Mesothelial cell of epicardium (in vitro differentiated cells): ENCODE measurements at places on chromosomes 6 and 20.

DNA sequence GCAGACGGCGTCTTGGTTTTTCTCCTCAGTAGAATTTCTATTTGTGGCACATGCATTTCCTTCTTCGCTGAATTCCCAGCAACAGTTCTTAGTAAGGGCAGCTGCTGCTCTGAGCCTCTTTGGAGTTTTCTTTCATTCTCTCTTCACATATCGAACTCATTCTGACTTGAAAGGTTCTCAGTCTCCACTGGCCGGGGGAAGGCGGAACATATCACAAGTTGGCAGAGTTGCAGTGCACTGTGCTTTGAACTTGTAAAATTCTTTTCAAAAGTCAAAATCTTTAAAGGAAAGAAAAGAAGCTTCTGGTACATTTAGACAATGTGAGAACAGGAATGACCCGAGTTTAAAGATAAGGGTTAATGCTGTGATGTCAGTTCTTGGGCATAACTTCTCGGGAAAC is 286.1 kb upstream of the MAP3K7 start:
- H3K27ac ChIP-seq: peak overlapping the region; percentile 44
- DNase-seq: no peak
- peaks cover 40% of the 10 kb centered on the region for H3K4me1 ChIP-seq
- H3K27me3 ChIP-seq: peaks cover 36% of the 10 kb centered on the region
- no peaks in the 10 kb centered on the region for H3K36me3 ChIP-seq
- peak overlapping the region; percentile 21 for H3K4me3 ChIP-seq

DNA sequence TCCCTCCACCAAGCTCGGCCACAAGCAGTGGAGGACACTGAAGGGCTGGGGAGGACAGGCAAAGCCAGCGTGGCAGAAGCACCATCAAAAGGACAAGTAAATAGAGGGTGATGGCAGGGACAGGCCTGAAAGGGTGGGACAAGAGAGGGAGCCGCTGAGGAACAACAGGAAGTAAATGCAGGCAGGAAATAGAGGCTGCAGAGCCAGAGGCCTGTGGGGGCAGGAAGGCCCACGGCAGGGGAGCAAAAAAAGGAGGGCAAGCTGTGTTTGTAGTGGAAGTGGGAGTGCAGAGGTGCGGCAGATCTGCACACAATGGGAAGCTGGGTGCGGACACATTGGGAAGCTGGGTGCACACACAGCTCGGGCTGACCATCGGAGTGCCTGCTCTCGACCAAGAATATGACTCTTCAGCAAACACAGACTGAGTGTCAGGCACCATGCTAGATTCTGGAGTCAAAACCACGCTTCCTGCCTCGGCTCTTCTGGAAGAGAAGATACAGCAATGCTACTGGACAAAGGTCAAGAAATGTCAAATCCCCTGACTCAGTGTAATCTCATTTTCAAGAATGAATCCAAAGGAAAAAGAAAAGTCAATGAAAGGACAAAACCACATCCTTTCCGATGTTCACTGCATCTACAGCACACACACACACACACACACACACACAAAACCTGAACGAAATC is 40.4 kb upstream of the RAB22A start:
- H3K27me3 ChIP-seq: no peaks in the 10 kb centered on the region
- H3K4me1 ChIP-seq: peaks cover 12% of the 10 kb centered on the region
- no peak overlapping the region for H3K27ac ChIP-seq
- DNase-seq: no peak
- peaks cover 23% of the 10 kb centered on the region for H3K36me3 ChIP-seq
- no peak overlapping the region for H3K4me3 ChIP-seq

DNA sequence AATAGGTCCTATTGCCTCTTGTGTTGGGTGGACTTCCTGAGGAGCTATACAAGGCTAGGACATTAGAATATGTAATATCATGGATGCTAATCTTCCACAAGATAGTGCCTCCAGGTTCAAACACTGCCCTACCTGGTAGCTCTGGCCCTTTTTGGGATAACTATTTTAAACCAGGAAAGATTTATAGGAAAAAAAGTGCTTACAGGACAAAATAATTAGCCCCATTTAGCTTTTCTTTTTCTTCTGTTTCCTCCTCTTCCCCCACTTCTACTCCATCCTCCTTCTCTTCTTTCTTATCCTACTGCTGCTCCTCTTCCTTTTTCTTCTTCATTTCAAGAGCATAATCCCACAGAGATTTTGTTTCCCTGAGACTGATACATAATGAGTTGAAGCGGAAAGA is 967.4 kb downstream of the PHF3 start:
- no peak overlapping the region for H3K4me3 ChIP-seq
- peaks cover 3% of the 10 kb centered on the region for H3K27me3 ChIP-seq
- no peak for DNase-seq
- no peaks in the 10 kb centered on the region for H3K36me3 ChIP-seq

GRCh38 chr20:2822073-2822472 is 5.9 kb downstream of the TMEM239 start:
- peak overlapping the region; percentile 87 for H3K27ac ChIP-seq
- H3K4me3 ChIP-seq: peak overlapping the region; percentile 59
- DNase-seq: no peak
- H3K4me1 ChIP-seq: peaks cover 37% of the 10 kb centered on the region
- H3K27me3 ChIP-seq: peaks cover 3% of the 10 kb centered on the region

GRCh38 chr20:46810448-46811223 is 84.0 kb upstream of the EYA2 start:
- peaks cover 54% of the 10 kb centered on the region for H3K27me3 ChIP-seq
- DNase-seq: no peak
- H3K4me3 ChIP-seq: no peak overlapping the region
- no peak overlapping the region for H3K27ac ChIP-seq
- H3K4me1 ChIP-seq: peaks cover 25% of the 10 kb centered on the region
- H3K36me3 ChIP-seq: no peaks in the 10 kb centered on the region

GRCh38 chr20:23493172-23493772 is 2.4 kb downstream of the CST8 start:
- H3K27me3 ChIP-seq: no peaks in the 10 kb centered on the region
- no peak overlapping the region for H3K27ac ChIP-seq
- DNase-seq: no peak
- no peaks in the 10 kb centered on the region for H3K4me1 ChIP-seq

DNA sequence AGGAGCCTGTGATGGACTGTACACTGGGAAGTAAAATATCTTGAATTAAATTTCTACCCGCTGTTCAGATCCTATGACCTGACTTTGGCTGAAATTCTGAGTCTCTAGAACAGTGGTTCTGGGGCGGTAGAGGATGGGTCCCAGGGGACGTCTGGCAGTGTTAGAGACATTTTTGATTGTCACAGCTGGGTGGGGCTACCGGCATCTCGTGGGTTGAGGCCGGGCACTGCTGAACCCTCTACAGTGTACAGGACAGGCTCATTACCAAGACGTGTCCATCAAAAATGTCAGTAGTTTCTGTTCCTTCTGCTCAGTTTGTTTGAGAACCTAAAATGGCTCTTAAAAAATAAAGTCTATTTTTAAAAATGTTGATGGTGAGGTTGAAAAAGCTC is 11.5 kb upstream of the RPS6KA2 start:
- H3K27me3 ChIP-seq: peaks cover 20% of the 10 kb centered on the region
- no peaks in the 10 kb centered on the region for H3K36me3 ChIP-seq
- DNase-seq: no peak
- H3K27ac ChIP-seq: no peak overlapping the region

DNA sequence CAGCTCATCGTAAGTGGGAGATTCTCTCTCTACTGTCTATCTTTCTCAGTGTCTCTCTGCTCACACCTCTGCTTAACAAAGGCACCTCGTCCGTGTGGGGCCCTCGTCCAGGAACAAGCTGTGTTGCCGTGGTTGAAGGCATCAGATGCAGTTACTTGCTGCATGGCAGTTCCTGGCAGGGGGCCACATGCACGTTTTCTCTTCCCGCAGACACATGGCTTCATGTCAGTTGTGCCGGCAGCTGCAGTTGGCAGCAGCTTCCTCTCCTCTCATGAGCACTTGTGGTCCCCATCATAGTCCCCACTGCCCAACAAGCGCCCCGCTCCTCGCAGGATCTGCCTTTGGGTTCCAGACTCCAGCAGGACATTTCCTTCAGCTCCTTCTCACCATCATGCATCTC is 7.1 kb upstream of the AFDN start:
- no peaks in the 10 kb centered on the region for H3K27me3 ChIP-seq
- H3K27ac ChIP-seq: no peak overlapping the region
- DNase-seq: no peak
- H3K36me3 ChIP-seq: peaks cover 7% of the 10 kb centered on the region
- H3K4me3 ChIP-seq: no peak overlapping the region

GRCh38 chr20:53839423-53840176 is 230.8 kb downstream of the BCAS1 start:
- H3K27me3 ChIP-seq: no peaks in the 10 kb centered on the region
- no peaks in the 10 kb centered on the region for H3K36me3 ChIP-seq
- H3K4me3 ChIP-seq: no peak overlapping the region
- no peak overlapping the region for H3K27ac ChIP-seq

GRCh38 chr6:151494936-151495320 is 1.1 kb downstream of the CCDC170 start:
- DNase-seq: no peak
- peaks cover 54% of the 10 kb centered on the region for H3K27me3 ChIP-seq
- peak overlapping the region; percentile 81 for H3K27ac ChIP-seq
- H3K4me1 ChIP-seq: peaks cover 16% of the 10 kb centered on the region
- H3K36me3 ChIP-seq: no peaks in the 10 kb centered on the region

DNA sequence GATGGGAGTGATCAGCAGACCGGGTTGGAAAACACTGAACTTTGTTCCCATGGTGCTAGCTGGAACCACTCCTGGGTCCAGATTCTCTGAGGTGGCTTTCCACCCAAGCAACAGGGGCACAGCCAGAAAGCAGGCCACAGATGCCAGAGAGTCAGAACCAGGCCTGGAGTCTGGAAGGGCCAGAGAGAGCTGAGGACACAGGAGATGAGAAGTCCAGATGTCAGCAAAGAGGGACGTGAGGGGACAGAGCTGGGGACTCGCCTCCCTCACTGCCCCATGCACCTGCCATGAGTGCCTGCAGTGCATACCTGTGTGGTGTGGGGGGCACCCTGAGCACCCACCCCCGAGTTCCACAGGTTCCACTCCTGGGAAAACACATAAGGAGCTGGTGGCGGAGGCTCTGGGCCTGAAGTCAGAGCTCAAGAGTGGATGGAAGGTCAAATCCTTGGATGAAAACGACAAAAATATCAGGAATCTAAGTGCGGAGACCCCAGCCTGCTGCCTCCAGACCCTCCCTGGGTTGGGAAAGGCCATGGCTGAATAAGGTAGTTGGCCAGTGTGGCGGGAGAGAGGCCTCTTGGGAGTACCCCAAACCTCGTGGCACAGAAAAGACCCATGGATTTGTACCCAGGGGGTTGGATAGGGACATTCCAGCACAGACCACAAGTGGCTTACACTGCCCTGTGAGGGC is 224.2 kb downstream of the SYNDIG1 start:
- DNase-seq: no peak
- H3K27ac ChIP-seq: no peak overlapping the region
- H3K27me3 ChIP-seq: peaks cover 21% of the 10 kb centered on the region
- peaks cover 9% of the 10 kb centered on the region for H3K4me1 ChIP-seq
- H3K4me3 ChIP-seq: no peak overlapping the region
- H3K36me3 ChIP-seq: no peaks in the 10 kb centered on the region

DNA sequence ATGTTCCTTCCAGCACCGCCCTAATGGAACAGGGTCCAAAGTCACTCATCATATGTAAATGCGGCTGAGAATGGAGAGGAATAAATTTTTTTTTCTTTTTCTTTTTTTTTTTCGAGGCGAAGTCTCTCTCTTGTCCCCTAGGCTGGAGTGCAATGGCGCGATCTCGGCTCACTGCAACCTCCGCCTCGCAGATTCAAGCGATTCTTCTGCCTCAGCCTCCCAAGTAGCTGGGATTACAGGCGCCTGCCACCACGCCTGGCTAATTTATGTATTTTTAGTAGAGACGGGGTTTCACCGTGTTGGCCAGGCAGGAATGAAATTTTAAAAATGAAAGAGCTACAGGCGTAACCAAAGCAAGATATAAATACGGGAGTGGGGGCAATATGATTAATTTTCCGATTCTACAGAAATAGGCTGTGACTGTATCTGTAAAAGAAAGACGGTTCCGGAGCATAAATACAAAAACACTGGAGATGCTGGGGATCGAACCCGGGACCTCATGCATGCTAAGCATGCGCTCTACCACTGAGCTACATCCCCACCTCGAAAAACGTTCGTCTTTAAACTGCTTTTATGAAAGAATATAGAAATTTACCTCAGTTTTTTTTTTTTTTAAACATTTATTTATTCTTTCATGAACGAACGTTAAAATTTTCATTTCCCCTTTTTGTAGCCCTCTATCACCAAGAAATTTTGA is 132.2 kb downstream of the GPX5 start:
- peaks cover 19% of the 10 kb centered on the region for H3K27me3 ChIP-seq
- H3K4me3 ChIP-seq: peak overlapping the region; percentile 85
- DNase-seq: no peak

DNA sequence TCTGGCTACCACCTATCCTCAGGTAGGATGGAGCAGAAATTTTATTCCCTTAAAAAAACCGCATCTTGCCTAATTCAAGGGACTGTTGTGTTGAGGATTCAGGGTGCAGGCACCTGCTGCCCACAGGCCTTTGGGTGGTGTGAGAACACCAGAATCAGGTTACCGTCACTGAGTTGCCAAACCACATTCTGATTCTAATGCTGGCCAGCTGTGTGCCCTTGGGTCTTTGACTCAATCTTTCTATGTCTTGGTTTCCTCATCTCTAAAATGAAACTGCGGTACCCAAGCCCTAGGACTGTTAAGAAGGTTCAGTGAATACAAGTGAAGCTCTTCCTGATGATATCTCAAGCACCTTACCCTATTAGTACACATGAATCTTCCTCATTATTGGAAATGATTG is 827.3 kb downstream of the DHX35 start:
- H3K4me3 ChIP-seq: no peak overlapping the region
- no peak for DNase-seq
- no peak overlapping the region for H3K27ac ChIP-seq
- H3K36me3 ChIP-seq: no peaks in the 10 kb centered on the region
- no peaks in the 10 kb centered on the region for H3K4me1 ChIP-seq

- no peaks in the 10 kb centered on the region for H3K36me3 ChIP-seq
- H3K4me3 ChIP-seq: no peak overlapping the region
- DNase-seq: no peak
- peaks cover 3% of the 10 kb centered on the region for H3K27me3 ChIP-seq
- no peaks in the 10 kb centered on the region for H3K4me1 ChIP-seq
- H3K27ac ChIP-seq: no peak overlapping the region
These were observed 341.6 kb upstream of the JAG1 start for GRCh38 chr20:11015440-11015839.

GRCh38 chr20:2151858-2152281 is 50.2 kb downstream of the STK35 start:
- no peak overlapping the region for H3K4me3 ChIP-seq
- H3K27me3 ChIP-seq: no peaks in the 10 kb centered on the region
- no peak for DNase-seq
- H3K36me3 ChIP-seq: peaks cover 7% of the 10 kb centered on the region
- peaks cover 2% of the 10 kb centered on the region for H3K4me1 ChIP-seq
- no peak overlapping the region for H3K27ac ChIP-seq

GRCh38 chr6:123524781-123525180 is 112.0 kb downstream of the TRDN start:
- no peak overlapping the region for H3K27ac ChIP-seq
- H3K4me3 ChIP-seq: no peak overlapping the region
- H3K4me1 ChIP-seq: peaks cover 18% of the 10 kb centered on the region
